ENCODE measurements at places on chromosomes 16 and 17.
A peak's percentile ranks its signal among the peaks of the same experiment; 100 is the strongest.

DNA sequence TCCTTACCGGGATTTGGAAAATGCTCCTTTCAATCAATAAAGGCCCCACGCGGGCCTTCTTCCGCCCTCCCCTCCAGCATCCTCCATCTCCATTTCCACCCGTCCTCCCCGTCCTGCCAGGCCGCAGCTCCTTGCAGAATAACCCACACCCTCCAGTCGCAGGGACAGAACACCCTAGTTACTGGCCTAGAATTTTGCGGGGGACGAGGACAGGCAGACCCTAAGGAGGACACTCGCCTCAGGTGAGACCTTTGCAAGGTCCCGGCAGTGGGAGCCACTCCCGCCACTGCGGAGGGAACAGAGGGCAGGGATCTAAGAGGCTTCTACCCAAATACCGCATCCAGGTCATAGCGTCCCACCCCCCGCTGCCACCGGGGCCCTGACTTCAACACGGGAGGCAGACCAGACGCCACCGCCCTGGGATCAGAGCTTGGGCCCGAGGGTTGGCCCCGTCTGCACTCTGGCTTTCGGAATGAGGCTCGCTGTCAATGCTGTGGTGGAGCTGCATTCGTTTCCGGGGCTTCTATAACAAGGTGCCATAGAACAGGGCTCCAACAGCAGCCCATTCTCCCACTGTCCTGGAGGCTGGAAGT, 26.8 kb downstream of the SLC25A10 start:
- DNase-seq, result no peak

DNA sequence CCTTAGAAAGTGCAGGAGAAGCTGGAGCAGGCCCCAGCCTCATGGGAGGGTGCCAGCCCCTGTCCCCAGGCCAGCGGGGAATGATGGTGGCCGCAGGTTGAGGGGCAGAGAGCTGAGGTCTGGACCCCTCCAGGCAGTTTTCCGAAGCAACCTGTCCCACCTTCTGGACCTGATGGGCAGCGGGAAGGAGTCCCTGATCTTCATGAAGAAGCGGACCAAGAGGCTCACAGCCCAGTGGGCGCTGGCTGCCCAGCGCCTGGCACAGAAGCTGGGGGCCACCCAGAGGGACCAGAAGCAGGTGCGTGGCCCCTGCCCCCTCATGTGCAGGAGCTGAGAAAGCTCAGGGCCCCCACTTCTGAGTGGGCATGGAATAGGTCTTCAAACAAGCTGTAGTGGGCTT, 36.8 kb downstream of the MGAT5B start:
- DNase-seq, result no peak

- DNase-seq, result no peak
These were observed 59.1 kb upstream of the LHX1 start for GRCh38 chr17:36878216-36878615.

DNA sequence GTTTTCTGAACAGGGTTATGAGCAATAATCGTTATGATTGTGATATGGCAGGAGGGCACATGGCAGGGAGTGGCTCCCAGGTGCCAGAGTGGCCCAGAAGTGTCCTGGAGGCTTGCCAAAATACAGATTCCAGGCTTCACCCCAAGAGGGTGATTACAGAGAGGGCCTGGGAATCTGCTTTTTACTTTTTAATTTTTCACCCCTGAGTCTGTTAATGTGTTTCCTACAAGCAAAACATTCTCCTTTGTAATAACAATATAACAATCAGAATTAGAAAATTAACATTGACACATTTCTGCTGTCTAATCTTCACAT, 212.4 kb downstream of the SNX29 start:
- no peak for DNase-seq

DNA sequence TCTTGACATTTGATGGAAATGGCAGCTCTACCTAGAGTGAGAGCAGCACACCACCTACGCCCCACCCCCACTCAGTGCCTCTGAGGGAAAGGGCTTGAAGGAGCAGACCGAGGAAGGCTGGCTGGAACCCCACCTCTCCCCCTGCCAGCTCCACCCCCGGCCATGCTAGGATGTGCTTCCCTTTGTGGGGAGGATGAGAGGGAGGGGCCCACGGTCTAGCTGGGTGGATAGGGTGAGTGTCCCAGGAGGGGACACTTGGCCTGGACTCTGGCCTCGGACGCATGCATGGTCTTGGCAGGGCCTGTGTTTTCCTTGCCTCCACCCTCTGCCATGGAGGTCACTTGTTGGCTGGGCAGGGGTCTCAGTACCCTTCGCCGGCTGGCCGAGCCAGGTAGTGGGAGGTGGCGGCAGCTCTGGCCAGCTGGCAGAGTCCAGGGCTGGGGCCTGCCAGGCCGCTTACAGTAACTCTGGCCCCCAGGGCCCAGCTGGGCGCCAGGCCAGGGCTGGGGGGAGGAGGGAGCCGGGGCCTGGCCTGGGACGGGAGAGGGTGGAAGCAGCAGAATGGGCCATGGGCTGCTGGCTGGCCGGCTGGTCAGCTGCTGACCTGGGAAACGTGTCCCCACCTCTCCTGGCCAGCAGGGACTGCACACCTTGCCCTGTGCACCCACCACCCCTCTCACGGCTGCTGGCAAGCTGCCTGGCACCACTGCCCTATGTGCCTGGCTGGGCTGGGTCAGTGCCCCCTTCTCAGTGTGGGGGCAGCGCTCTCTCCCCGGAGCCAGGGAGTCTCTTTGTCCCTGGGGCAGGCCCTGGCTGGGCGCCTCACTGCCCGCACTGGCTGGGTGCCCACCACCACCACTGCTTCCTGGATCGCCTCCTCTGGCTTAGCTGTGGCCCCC, 23.0 kb downstream of the RARA start:
- peak; percentile 73 for DNase-seq

DNA sequence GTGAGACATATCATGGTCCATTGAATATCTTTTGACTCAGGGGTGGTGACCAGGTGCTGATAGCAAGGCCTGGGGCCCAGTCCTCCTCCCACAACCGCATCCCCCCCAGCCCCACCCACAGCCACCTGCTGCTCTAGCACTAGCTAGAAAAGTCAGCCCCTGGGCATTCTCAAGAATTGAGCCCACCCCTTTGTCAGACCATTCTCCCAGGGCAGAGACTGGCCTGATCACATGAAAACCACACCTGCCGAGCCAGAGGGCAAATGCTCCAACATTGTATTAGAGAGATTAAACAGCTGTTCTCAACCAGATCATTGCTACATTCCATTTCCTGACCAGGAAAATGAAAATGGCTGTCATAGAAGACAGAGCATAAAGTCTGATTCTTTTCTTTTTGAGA, 62.4 kb downstream of the RAB11FIP4 start:
- no peak for DNase-seq

Data from head of caudate nucleus (tissue), 42 donors.